ENCODE measurements at places on chromosomes 2 and 18.

DNA sequence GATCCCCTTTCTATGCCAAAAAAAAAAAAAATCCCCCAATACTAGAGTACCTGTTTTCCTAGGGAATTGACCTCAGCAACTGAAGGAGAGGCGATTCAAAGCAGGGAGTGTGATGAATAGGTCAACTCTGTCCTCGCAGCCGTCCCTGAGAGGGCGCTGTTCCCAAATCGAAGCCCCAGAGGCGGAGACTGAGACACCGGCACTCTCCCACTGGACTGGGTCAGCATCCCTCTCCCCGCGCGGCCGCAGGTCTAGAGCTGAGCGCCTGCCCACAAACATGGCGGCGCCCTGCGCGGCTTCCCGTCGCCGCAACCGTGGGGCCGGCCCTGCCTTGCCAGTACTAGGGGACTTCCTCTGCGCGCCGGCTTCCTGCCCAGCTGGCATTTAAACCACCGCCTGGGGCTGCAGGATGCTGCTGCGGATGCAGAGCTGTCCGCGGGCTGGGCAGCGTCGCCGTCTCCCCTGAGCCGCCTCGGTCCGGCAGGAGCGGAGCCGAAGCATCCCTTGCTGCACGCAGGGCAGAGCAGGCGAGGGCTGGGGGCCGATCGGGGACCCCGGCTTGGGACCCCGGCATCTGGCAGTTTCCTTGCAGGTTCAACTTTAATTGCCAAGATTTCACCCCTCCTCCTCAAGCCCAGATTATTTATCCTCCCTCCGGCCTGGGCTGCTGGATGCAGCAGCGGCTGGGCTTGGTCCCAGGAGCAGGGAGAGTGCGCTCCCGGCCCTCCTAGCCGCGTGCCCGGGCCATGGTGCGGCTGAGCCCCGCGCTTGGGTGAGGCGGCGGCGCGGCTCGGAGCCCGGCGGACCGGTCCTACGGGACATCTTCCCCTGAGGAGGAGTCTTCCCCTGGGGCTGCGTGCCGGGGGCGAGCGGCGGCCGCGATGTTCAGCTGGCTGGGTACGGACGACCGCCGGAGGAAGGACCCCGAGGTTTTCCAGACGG, at the start of gene EHD3:
TSS of gene EHD3 (plus strand) at position 412 of the 942 bp plus-strand sequence. CDS start at position 882, 470 bp downstream.
- DNase-seq = peak; percentile 63

- DNase-seq = no peak
Measured at GRCh38 chr2:46859482-46859881, 56.1 kb downstream of the MCFD2 start.

DNA sequence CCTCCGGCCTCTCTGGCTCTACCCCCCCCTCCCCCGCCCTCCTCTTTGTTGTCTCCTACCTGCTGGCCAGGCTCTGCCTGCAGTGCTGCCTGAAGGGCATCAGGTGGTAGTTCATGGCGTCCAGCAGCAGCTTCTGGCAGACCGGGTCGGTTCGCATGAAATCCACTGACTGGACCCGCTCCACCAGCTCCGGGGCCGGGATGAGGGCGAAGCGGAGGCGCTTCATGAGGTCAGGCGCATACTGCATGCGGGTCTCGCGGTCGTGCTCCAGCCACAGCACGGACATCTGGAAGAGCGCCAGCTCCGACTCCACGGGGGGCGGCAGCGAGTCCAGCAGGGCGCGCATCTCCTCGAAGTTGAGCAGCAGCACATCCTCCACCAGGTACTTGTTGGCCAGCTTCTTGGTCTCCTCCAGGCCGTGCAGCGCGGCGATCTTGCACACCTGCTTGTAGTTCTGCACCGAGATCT, 3.2 kb downstream of the KLHL14 start:
- DNase-seq = no peak

- no peak for DNase-seq
Measured at GRCh38 chr18:63903851-63904570, 3.7 kb upstream of the SERPINB10 start.

- no peak for DNase-seq
Measured at GRCh38 chr2:237201461-237202287, 116.0 kb downstream of the COPS8 start.

DNA sequence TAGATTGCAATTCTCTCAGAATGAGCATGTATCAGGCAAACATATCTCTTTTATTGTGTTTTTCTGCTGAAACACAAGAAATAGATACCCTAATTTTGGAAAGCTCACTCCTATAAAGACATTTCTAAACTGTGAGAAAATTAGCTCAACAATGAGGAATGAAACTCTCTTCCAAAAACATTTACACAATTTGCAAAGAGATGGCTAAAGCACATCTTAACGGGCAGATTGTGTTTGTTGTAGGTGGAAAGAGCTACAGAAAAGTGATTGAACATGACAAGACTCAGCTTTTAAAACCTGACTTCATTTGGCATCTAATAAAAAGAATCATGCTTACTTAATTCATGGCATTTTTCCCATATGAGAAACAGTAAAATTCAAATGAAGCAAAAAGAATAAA, 175.0 kb upstream of the SLC39A10 start:
- DNase-seq = no peak

- DNase-seq = no peak
Measured at GRCh38 chr2:238642973-238643372, 204.9 kb upstream of the TWIST2 start.

GRCh38 chr2:144477281-144477956, 42.5 kb downstream of the ZEB2 start:
- no peak for DNase-seq

- DNase-seq = no peak
Measured at GRCh38 chr18:39191931-39192330, 1626.3 kb upstream of the CELF4 start.

DNA sequence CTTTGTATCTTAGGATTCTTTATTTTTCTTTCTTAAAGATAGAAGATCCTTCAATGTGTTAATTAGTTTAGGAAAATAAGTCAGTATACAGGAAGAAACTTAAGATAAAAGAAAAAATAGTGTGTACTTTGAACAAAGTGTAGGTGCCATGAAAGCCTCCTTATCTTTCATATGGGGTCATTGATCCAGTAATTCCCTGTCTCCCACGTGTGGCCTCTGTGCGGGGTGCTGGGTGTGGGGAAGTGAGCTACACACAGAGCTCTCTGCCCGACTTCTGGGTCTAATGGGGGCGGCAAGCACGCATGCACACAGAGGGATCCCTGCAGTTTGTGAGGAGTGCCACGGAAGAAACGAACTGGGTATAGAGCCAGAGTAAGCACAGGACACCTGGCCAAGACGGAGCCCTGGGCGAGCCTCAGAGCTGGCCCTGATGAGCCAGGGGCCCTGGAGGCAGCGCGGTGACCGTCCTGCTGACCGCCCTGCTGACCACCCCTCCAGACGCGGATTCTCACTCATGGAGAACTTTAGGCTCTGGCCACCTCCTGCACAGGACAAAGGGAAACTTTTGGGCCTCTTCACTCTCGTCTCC, 253.5 kb downstream of the ACKR3 start:
- DNase-seq = no peak

DNA sequence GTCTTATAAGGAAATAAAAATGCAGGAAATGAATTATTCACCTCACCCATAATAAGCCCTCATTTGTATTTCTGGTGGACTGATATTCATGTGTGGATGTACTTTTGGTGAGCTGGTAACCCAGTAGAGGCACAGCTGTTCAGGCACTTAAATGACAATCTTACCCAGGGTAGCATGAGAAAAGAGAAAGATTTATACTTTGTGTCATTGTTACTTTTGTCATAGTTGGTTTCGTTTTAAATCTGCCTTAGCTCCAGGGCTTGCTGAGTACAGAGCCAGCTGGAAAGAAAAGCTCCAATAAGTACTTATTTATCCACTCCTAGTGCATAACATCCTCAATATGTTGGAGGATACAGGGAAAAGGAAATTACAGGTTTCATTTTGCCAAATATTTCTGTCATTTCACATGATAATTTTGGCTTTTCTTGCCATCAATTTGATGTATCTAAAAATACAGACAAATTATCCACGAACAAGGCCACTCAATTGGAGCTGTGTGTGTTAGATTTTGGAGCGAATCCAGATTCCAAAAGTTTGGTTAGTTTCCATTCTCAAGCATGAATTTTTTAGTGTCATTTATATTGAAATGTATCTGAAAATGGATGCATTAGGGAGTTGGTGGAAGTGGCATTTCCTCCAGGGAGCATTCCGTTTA, 1276.1 kb upstream of the FAM98A start:
- DNase-seq = no peak

- DNase-seq = no peak
Measured at GRCh38 chr2:40348665-40349064, 103.2 kb downstream of the SLC8A1 start.

DNA sequence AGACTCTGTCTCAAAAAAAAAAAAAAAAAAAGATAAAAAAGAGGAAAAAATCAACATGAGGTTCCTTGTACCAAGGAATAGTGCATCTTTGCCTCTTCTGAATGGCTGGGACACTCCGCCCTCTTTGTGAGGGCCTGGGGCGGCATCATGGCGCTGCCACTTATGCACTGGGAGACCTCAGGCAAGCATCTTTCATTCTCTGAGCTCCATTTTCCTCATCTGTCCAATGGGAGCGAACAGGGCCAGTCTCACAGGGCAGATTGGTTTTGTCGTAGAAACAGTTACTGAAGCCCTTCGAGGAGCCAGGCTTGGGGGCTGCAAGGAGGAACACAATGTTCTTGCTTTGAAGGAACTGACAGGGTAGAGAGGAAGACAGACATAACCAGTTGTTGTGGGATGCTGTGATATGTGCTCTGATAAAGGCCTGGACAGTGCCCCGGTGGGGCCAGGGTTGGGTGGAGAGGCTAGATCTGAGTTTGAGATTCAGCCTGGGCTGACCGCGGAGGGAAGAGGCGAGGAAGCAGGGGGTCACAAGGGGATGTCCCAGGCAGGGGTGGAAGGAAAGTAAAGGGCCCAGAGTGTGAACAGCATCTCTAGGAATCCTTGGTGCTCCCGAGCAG, 14.1 kb downstream of the ZFP36L2 start:
- no peak for DNase-seq

DNA sequence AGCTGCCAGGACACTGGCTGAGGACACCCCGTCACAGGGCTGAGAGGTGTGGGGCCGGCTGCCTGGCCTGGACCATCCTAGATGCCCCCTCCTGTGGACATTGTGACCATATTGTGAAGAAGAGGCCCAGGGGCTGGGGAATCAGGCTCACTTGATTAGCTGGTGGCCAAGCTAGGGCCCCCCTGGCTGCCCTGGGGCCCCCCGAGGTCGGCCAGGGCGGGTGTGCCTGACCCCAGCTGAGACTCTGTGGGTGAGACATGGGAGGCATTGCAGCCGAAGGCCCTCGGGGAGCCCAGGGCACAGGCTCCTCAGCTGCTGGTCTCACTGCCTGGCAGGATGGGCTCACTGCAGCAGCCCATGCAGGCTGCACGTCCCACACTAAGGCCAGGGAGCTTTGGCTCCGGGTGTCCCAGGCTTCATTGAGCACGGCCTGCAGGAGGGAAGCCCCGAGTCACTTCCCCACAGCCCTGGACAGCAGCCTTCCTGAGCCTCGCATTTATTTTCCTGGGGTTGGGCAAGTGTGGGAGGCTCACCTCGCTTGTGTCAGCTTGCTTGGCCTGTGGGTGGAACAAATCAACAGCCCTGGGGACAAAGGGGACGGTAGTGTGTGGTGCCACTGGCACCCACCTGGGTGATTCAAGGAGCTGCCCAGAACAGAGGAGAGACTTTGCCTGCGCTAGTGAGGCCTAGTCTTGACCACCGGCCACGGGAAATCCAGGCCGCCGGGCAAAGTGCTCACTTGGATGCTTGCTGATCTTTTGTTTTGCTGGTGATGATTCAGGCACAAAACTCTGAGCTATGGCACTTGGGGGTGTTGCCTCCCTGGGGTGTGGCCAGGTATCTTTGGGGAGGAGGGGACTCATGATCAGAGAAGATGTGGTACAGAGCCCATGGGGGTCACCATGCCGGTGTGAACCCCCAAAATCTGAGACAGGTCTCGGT, 1.3 kb downstream of the GAL3ST2 start:
- DNase-seq = no peak

- no peak for DNase-seq
Measured at GRCh38 chr18:58535340-58536201, 93.3 kb downstream of the ALPK2 start.

- no peak for DNase-seq
Measured at GRCh38 chr2:181594322-181594721, 62.6 kb downstream of the CERKL start.

DNA sequence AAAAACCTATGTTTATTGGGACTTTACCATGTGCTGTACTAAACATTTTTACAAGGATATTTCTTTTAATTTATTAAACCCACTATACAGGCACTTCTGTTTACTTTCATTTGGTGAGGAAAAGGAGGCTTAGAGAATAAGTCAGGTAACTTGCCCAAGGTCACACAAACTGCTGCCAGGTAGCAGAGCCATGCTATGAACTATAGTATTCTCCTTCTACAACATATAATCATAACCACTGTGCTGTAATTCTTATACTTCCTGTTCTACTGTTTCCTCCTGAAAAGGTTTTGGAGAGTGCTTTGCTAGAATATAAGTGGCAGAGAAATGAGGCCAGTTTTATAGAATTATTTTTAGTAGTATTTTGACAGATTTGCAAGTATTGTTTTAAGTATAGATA, 29.5 kb downstream of the SLC39A10 start:
- DNase-seq = no peak

DNA sequence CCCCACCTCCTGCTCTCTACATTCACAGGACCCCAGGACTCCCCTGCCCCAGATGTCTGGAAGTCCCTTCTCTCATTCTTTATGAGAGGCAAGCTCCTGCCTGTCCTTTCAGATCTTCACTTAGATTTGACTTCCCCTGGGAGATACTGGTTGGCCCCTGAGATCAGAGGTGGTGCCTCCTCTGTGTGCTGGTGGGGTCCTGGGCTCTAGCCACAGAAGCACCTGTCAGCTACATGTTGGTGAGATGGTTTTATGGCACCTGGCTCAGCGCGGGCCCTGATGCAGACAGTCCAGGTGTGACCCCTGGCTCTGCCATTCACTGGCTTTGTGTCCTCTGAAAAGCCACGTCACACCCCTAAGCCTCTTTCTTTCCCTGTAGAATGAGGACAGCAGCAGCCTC, 369.6 kb upstream of the ID2 start:
- no peak for DNase-seq

DNA sequence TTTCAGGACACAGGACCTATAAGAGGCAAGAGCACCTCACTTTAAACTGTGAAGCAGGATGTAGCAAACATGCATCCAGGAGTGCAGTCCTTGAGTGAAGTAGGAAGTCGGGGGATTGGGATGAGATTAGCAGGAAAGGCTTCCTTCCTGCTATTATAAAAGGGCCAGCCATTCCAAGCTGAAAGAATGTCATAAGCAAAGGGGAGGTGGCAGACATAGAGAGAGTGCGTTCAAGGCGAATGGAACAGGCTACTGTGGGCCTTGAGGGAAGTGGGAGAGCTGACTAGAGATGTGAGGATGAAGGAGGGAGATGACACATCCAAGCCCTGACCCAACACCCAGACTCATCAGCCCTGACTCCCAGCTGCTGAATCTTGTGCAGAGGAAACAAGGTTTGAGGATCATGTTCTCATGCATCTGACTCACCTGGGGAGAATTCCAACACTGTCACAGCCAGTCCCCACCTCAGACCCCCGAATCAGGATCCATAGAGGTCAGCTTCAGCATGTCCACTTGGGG, 63.9 kb downstream of the GYPC start:
- no peak for DNase-seq

DNA sequence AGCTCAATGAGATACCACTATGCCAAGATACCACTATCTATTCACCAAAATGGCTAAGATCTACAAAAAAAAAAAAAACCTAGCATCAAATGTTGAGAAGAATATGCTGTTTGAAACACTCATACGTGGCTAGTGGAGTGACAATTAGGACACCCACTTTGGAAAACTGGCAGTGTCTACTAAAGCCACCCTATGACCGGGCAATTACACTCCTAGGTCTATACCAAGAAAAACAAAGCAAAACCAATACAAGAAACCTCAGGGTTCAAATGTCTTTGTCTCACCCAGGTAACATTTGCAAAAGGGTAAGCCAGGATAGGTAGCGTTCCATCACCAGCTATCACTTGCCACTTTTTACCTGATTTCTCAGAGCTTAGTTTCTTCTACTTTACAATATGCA, 123.6 kb upstream of the CAB39 start:
- no peak for DNase-seq
